ENCODE measurements at places on chromosomes 2 and 18.

GRCh38 chr2:55771612-55772011 lies 78.0 kb upstream of the PNPT1 start:
- DNase-seq: peak; percentile 67

GRCh38 chr2:7019191-7019590 lies 102.0 kb downstream of the RNF144A start:
- no peak for DNase-seq

- DNase-seq: peak; percentile 55
Observed at GRCh38 chr2:202632682-202633290, 2.0 kb upstream of the FAM117B start.

GRCh38 chr18:45719106-45719505 lies 4.9 kb upstream of the SLC14A1 start:
- no peak for DNase-seq

GRCh38 chr2:37350034-37350433 lies 5.6 kb downstream of the QPCT start:
- DNase-seq: peak; percentile 28

GRCh38 chr2:189849550-189849949 lies 65.3 kb downstream of the PMS1 start:
- DNase-seq: no peak

DNA sequence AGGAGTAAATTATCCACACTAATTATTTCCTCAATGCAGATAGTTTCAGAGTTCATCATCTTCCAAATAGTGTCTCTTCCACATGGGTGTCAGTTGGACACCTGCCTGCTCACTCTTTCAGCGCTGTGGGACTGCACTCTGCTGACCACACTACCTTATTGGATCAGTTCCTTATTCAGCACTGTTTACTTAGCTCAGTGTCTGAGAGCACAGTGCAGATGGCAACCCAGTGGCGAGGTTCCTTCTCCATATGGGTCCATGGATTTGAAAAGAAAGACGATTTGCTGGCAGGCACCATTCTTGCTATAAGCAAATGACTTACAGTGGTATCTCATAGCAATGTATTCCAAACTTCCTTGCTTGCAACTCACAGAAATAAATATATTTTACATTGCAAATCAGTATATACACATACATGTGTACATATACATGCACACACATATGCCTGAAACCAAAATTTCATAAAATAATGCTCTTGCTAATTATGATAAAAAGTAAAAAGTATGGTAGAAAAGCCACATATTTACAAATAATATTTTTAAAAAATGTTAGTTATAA lies 354.8 kb downstream of the INSIG2 start:
- DNase-seq: peak; percentile 7

DNA sequence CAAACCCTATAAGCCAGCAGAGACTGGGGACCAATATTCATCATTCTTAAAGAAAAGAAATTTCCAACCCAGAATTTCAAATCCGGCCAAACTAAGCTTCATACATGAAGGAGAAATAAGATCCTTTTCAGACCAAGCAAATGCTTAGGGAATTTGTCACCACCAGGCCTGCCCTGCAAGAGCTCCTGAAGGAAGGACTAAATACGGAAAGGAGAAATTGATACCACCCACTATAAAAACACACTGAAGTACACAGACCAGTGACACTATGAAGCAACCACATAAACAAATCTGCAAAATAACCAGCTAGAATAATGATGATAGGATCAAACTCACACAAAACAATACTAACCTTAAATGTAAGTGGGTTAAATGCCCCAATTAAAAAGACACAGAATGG lies 22.4 kb downstream of the NPHP1 start:
- DNase-seq: no peak

- peak; percentile 98 for DNase-seq
Observed at GRCh38 chr2:220228310-220229006, 601.0 kb downstream of the SLC4A3 start.

DNA sequence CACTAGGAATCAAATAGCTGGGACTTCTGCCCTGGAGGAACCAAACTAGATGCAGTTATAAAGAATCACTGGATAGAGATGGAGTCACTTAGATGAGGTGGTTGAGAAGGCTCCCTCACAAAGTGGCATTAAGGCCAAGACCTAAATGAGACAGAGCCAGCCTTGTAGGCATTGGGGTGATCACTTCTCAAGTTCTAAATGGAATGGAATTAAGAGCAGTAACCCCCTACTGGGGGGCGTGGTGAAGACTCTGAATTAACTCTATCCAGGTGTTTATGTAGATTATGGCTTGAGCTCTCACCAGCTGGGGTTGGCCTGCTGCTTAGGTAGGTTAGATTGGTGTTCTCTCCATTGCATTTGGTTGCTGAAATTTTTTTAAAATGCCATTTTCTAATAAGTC lies 71.3 kb downstream of the TTC27 start:
- DNase-seq: no peak

GRCh38 chr2:3597567-3597966 lies 2.7 kb downstream of the COLEC11 start:
- DNase-seq: no peak

- DNase-seq: no peak
Observed at GRCh38 chr18:28074076-28074475, 102.9 kb downstream of the CDH2 start.

- DNase-seq: peak; percentile 27
Observed at GRCh38 chr2:226123300-226123699, 676.3 kb downstream of the IRS1 start.

DNA sequence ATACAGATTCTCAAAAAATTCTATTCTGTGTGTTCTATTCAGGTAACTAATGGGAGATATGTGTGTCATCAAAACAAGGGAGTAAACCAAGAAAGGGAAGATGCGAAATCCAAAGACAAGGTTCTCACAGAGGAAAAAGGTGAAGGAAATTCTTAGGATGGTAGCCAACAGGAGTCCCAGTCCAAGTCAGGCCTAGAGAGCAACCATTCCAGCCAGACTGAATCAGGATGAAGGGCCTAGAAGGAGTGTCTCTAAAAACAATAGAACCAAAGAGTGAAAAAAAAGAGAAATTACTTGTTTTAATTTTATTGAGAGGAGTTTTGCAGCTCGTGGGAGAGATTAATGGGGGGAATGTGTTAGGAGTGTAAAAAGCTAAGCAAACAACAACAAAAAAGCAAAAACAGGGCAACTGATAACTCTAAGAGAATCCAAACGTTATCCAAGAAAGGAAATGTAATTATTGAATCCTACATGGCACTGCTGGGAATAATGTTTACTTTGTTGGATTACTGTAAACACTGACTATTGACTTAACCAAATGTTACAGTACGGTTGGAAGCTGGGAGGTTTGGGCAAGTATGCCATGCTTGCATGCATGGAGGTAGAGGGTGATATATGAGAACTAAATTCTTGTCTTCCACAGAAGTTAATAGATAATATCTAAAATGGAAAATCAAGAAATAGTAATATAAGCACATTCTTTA lies 12.3 kb downstream of the MAP3K20 start:
- no peak for DNase-seq

GRCh38 chr2:232628466-232629128 lies 4.8 kb upstream of the EFHD1 start:
- DNase-seq: no peak

DNA sequence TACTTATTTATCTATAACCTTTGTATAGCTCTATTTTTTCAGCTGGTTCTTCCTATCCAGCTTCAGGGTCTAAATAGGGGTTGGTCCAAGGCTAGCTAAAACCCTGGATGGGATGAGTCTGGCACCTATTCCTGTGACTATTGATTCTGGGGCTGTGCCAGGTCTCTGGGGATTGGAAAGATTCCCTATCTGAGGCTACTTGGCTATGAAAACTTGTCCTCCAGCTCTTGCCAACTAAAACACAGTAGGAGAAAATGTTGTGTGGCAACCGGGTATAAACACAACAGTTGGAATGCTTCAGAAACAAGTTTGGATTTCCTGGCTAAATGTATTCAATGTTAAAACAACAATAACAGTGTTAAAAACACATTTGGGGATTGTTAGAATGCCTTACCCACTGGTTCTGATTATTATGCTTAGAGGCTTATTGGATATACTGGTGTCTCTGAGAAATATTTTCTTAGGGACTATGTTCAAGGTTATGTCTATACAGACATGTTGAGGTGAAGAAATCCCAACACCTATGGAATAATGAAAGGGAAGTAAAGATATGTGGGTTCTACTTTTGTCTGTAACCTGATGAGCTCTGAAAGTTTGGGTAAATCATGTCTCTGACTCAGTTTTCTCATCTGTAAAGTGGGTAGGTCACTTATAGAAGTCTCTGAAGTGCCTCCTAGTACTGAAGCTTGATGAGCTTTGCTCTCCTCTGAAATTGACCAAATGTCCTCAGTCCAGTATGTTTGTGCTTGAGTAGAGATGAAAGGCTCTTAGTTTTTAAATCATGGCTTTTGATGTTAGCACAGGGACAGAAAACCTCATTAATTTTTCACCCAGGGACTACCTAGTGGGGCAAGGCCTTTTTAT lies 460.7 kb downstream of the MTX2 start:
- peak; percentile 81 for DNase-seq

- no peak for DNase-seq
Observed at GRCh38 chr2:71526141-71526540, 72.8 kb downstream of the DYSF start.

- no peak for DNase-seq
Observed at GRCh38 chr2:206323486-206323885, 49.0 kb downstream of the ZDBF2 start.

- DNase-seq: no peak
Observed at GRCh38 chr2:18800240-18800971, 211.0 kb upstream of the NT5C1B start.

- no peak for DNase-seq
Observed at GRCh38 chr2:158719403-158719802, 75.7 kb upstream of the DAPL1 start.

DNA sequence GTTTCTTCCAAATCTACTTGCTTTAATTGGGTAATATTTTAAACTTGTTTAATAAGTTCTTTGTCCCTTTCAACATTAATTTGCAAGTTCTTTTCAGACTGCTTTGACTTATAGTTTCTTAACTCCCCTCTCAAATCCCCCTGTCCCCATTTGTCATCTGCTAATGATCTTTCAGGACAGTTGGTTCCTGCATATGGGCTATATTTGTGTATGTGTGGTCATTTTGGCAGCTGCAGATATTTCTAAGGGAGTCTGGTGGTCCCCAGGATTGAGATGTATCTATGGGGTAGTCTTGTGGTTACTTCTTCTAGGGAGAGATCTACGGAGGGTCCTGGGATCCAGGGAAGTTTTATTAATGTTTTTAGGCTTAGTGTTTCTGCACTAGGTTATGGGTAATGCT lies 120.6 kb upstream of the SP3 start:
- DNase-seq: no peak

DNA sequence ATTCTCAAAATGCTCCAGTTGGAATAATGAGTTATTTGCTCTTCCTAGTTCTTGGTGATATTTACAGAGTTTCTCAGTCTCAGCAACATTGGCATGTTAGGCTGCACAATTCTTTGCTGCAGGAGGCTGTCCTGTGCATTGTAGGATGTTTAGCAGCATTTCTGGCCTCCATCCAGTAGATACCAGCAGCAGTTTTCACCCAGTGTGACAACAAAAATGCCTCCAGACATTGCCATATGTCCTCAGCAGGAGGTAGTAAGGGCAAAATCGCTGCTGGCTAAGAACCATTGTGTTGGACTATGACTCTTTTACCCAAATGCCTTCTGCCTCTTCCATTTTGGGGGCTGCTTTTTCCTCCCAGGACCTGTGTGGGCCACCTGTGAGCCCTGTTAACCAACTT lies 50.4 kb downstream of the PAX8 start:
- DNase-seq: no peak

DNA sequence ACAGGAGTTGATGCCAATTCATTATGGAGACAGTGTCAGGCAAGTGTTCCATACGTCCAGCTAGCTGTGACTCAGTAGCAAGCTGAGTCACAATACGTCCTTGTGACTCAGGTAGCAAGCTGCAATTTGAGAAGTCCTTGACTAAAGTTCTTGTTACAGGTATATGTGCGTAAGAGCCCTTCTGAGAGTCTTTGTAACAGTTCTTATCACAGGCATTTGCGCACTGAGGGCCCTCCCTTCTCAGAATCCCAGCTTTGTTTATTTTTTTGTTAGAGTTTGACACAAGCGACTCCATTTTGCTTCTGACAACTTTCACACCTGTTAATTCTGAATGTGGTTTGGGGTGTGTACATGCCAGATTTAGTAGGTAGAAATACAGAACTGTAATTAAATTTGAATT lies 20.1 kb upstream of the ACMSD start:
- DNase-seq: peak; percentile 17

DNA sequence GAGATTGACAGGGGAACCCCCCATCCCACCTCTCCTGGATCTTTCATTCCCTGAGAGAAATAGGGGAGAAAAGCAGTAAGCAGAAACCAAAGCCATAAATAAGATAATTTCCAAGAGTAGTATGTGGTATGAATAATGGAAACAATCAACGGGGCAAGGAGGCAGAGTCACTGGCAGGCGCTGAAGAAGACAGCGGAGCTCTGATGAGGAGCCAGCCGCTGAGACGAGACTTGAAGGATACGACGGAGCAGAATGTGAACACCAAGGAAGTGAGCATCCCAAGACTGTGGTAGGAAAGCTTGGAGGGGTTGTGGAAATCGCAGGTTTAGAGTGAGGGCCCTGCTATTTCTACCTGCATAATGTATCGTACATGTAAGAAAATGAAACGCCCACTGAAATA lies 93.6 kb upstream of the CBLN2 start:
- no peak for DNase-seq

DNA sequence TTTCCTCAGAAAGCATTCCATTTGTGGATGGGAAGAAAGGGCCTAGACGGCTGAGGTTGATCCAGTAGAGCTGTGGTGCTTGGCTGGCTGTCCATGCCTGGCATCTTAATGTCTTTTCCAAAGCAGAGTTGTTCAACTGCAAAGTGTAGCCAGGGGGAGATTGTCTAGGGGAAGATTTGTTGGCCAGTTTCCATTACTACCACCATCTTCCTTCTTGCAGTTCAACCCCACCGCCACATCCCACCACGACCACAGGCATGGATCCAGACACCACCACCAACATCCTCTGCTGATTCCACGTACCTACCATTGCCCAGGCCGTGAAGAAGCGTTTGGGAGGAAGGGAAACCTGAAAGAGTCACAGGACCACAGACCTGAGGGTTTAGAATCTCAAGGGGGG lies 50.7 kb upstream of the HAAO start:
- no peak for DNase-seq

- DNase-seq: no peak
Observed at GRCh38 chr2:2166881-2167280, 164.2 kb downstream of the MYT1L start.
